Dermis blood vessel endothelial cell (primary cell): ENCODE measurements at places on chromosomes 7 and 10. TPM values are rescaled to one million over a fixed set of nuclear protein-coding genes. Genes with fewer than 3 reads are reported as not detected.

DNA sequence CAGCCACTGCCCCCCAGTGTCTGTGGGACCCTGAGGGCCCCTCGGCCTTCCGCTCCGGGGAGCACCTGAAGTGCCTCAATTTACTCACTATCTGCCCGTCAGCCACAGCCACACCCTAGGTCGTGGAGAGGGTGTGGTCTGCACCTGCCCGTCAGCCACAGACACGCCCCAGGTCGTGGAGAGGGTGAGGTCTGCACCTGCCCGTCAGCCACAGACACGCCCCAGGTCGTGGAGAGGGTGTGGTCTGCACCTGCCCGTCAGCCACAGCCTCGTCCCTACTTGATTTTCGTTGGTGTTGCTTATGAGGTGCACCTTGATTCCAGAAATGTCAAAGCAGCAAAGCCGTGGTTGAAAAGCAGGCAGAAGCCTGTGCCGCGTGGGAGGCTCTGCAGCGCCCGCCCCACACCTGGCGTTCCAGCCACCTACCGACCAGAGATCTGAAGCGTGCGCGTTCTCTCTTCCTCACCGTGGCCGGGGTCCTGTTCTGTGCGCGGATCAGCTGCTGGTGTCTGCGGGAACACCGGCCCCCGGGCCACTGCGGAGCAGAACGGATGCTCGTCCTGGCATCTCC is 101.6 kb downstream of the DYNC2I1 start:
- DNase-seq = no peak

- no peak for DNase-seq
These were observed 4.9 kb downstream of the HNRNPF start for GRCh38 chr10:43403911-43404703.

DNA sequence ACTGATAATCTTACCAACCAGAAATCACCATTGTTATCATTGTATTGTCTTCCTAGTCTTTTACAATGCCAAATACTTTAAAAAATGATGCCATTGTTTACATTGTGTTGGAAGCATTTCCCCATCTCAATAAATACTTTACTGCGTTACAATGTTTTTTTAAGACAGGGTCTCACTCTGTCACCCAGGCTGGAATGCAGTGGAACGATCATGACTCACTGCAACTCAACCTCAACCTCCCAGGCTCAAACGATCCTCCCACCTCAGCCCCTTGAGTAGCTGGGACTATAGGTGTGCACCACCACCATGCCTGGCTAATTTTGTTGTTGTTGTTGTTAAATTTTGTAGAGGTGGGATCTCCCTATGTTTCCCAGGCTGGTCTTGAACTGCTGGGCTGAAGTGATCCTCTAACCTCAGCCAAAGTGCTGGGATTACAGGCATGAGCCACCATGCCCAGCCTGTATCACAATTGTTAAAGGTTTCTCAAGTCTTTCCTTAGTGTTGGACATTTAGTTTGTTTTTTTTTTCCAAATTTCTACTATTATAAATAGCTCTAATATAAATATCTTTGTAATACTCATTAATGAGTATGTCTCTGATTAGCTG is 13.5 kb downstream of the LRMDA start:
- DNase-seq = no peak

FAM237B gene
- total RNA-seq = not detected in 2 replicates

FAM25G gene
- total RNA-seq = not detected in 2 replicates
